Activated CD4-positive, alpha-beta T cell treated with anti-CD3 and anti-CD28 coated beads, Interleukin-2, Interleukin-6, amounts not matched to agents 100 ng/mL and 50 ng/mL, durations not matched to agents 16 hours and 8 hours (primary cell): ENCODE measurements at places on chromosomes 7 and 10.

DNA sequence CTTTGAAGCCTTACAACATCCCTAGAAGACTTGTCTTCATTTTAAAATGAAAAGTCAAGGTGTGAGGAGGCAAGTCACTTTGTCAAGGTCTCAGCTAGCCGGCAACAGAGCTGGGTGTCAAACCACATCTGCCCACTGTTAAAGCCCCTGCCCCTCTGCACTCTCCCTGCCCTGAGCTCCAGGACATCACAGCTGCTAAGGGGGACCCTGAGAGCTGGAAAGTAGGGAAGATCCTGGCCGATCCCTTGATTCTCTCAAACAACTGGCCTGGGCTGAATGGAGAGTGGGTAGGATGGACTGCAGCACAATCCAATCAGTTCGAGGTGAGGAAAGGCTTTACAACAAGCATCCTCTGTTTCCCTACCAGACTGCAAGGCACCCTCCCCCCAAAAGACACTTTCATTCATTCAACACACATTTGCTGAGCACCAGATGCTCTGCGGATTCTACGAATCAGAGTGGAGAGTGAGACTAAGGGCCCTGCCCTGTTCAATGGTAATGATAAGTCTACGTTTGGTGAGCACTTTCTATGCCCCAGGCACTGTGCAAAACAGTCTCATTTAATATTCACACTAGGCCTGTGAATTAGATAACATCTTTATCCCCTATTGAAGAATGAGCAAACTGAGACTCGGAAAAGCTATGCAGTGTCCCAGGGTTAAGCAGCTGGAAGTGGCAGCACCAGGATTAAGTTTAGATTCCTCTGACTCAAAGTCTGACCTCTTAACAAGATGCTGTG, 148.1 kb downstream of the HERPUD2 start:
- DNase-seq: no peak

DNA sequence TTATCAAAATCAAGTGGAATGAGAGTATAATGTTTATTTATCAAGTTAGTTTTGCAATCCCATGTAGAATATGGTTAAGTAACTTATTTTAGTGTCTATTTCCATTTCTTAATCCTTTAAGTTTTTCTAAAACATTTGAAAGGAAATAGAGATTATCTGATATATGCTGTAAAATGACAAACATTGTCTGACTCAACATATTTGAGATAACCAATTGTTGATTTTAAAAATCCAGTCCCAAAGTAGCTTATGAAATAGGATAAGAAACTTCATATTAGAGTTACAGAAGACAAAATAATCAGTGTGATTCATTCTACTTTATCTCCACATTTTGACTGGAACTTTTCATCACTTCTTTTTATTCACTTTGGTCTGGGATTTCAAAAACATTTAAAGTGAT, 38.7 kb upstream of the CDK1 start:
- no peak for DNase-seq

GRCh38 chr7:55469271-55469681, 103.0 kb downstream of the VOPP1 start:
- DNase-seq: no peak

GRCh38 chr10:63214571-63214970, 81.4 kb downstream of the NRBF2 start:
- DNase-seq: no peak

- DNase-seq: no peak
Observed at GRCh38 chr10:122130474-122131110, 140.5 kb upstream of the BTBD16 start.

DNA sequence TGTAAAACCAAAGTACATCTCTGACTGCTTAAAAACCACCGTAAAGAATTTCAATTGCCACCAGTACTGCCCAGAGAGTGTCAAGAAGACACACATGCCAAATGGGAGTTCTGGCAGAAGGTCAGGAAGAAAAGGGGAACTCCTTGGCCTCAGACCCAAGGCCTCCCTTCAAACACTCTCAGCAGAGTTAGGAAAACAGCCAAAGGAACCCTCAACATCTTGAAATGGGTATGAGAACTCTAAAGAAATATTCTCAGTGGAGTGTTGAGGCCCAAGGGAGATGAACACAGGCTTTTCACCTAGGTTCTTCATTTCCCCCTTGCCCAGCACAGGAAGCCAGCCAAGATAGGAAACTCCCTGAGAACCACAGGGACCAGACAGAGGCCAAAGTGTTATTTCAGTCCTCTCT, 96.1 kb upstream of the ASAH2 start:
- DNase-seq: peak; percentile 19

- no peak for DNase-seq
Observed at GRCh38 chr10:1084011-1084950, 28.1 kb downstream of the WDR37 start.

DNA sequence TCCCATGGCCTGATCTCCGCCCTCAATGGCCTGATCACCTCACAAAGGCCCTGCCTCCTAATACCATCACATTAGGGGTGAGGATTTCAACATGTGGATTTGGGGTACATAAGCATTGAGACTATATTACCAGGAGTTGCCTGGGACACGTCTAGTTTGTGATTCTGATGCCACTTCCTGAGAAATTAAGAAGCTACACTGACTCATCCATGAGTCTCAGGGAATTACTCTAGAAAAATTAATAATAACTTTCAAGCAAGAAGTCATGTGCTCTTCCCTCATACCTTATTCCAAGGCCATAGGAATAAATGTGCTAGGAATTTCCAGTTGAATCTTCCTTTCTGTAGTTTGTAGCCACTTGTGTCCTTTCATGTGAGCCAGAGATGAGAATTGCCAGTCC, 519.3 kb upstream of the MKI67 start:
- DNase-seq: no peak

DNA sequence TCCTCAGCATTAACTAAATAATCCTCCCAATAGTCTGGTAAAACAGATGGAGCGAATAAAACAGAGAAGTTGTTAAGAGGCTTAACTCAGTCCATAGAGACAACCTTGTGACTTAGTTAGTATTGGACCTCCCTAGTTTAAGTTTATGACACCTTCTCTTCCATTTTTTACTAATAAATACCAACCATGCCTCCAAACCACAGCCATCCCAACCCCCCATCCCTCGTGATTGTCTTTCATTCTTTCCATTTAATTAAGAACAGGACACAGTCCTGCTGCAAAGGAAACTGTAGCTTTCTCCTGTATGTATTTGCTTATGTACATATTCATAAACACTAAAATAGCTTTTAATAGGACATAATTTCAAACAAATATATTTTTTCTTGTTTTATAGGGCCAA, 238.2 kb downstream of the SEMA3D start:
- no peak for DNase-seq

DNA sequence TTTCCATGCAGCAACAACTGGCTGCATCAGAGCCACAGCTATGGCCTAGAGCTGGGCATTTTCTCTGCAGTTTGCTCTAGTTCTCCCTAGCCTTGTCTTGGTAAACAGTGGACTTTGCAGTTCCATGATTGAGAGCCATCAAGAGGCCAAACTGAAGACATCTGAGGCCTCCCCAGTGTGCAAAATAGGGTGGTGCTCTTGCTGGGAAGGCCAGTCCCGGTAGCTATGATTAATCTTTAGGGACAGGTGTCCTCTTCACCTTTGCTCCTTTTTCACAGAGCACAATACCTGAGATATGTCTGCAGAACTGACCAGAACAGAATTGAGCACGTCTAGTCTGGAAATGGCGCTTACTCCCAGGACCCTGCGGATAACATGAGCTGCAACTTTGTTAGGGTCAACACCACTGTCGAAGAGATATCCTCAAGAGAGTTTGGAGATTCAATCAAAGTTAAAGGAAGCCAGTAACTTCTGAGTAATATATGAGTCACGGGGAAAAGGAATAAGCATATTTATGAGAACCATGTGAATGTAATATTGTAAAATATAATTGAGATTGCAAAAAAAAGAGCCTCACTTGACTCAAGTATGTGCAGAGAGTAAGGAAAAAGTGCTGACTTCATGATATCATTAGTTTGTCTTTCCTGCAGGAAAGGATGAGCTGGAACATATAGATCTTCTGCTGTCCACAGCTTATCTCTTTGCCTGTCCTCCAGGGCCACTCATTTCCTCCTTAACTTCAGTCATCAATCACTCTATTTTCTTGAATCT, 76.7 kb downstream of the ANK3 start:
- DNase-seq: no peak

DNA sequence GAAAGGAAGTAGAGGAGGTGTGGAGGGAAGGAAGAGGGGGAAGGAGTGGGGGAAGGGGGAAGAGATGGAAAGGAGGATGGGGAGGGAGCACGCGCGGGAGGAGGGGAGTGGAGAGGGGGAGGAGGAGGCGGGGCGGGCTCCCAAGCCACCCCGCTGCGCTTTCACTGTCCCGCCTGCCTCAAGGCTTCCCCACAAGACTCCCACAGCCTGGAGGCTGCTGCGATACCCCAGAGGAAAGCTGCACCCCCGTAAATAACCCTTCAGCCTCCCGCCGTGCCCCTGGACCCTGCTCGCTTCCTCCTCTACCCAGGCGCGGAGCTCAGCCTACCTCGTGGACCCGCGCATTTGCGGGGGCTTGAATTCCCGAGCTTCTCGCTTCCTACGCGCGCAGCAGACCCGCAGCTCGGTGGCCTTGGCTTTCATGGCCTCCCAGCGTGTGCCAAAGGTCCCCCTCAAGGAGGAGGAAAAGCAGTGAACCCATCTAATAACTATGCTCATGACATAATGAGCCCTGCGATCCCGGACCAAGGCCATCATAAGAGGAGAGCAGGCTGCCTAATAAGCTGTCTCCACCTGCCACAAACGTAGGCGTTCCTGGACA, at the start of gene C10orf67:
Gene C10orf67, minus strand, starts transcription at position 557 of the 601 bp plus-strand sequence. Its CDS starts 23 bp downstream, at position 534.
- DNase-seq: peak; percentile 47

DNA sequence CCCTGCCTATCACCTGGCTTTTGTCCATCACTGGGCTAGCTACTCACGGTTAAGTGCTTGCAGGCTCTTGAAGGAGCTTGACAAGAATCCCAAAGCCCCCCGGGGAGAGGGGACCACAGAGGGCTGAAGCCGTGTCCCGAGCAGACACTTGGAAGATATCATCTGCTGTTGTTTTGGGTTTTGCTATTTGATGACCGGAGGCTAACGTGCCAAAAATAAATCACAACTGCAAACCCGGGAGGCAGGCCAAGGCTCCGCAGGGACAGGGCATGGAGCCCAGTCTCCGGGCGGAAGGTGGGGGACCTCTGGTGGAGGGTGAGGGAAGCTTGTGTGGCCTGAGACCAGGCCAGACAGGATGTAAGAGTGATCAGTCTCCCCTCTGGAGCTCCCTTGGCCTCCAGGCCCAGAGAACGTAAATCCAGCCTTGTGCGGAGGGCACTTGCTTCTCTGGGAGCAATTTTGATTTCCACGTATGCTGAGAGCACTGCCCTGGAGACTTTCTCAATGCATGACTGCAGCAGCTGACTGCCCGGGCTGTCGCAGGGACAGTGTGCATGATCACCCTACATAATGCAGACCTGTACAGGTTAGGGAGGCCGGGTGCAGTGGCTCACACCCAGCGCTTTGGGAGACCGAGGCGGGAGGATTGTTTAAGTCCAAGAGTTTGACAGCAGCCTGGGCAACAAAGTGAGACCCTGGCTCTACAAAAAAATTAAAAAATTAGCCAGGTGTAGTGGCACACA, at the start of gene PHKG1:
Gene PHKG1, minus strand, starts transcription at position 164 of the 743 bp plus-strand sequence. CDS start 4,011 bp downstream, outside the sequence.
- no peak for DNase-seq

DNA sequence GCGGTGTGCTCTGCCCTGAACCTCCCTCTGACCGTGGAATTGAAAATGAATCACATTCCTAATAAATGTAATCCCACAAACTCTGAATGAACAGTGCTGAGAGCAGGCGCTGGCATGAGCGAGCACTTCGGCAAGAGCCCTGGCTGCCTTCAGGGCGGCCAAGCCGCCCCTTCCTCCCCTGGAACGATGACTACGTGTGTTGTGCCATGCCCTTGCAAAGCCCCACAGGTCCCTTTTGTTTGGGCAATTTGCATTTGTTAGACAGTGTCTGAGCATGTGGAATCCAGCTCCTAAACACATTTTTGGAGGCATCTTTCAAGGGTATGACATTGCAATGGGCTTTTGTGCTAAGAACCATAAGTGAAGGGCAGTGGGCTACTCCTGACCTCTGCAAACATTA, 95.6 kb upstream of the MKI67 start:
- DNase-seq: no peak

- DNase-seq: peak; percentile 7
Observed at GRCh38 chr10:7787150-7787856, 490 bp downstream of the KIN start.

DNA sequence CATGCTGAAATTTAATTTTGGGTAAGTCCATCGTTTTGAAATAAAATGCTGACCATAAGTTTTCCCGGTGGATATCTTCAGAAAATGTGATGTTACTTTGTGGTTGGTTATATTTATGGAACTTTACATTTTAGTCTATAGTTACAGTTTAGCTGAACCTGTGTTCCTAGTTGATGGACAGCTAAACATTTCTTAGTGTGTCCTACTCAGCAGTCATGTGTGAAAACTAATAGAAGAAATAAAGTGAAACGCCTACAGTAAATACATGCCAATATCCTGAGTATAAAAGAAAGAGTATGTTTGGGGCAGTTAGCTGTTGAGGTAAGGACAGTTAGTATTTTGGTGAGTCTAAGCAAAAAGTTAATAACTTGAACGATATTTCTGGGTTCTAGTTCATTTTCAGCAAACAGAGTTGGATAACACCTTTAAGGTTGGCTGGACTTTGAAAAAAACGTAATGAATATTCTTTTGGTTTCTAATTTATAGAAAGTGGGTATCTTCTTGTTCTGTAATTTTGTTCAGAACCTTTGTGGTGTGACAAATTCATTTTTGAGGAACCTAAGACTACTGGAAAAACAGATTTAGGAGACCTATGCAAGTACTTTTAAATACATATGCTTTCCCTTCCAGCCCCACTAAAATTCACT, 28.7 kb downstream of the LCOR start:
- DNase-seq: no peak

DNA sequence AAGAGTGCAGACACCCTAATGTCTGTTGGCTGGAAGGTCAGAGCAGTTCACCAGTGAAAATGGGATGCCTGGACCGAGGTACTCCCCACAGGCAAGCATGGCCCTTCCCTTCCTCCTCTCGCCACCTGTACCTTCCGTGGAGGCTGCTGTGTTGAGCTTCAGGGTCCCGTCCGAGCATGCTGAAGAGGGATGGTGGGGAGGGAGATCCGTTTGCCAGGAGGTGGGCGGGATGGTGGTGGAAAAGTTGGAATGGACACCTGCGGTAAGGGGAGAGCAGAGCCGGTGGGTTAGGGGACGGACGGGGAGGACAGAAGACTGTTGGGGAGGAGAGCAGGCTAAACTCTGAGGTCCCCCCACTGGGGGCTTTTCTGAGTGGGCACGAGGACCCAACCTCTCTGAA, 15.9 kb upstream of the ZNF777 start:
- no peak for DNase-seq

- DNase-seq: no peak
Observed at GRCh38 chr10:53079283-53079682, 306.7 kb upstream of the MBL2 start.

DNA sequence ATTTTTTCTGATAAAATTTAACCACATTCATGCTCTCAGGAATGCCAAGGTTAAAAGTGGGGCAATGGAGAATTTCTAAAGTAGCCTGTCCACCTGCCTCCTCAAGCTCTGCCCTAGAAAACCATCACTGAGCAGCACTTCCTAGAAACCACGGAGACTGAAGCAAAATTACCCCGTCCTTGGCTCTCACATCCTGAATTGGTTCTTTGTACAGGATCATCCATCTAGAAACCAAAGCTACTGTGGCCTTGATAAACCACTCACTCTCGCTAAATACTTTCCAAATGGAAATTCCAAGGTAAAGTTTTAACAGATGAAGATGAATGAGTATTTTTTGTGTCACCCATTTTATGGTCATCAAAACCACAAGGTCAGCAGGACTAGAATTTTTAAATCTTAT, 96.6 kb downstream of the AVL9 start:
- DNase-seq: no peak
